Activated naive CD8-positive, alpha-beta T cell treated with anti-CD3 and anti-CD28 coated beads for 36 hours (primary cell): ENCODE measurements at places on chromosomes 3 and 15. TPM values are rescaled to one million over a fixed set of nuclear protein-coding genes. Genes with fewer than 3 reads are reported as not detected.

- no peak for DNase-seq
- H3K27me3 ChIP-seq: peaks cover 33% of the 10 kb centered on the region
- no peaks in the 10 kb centered on the region for H3K36me3 ChIP-seq
- no peaks in the 10 kb centered on the region for H3K4me1 ChIP-seq
Observed at GRCh38 chr3:11001020-11001657, 8.6 kb downstream of the SLC6A1 start.

DNA sequence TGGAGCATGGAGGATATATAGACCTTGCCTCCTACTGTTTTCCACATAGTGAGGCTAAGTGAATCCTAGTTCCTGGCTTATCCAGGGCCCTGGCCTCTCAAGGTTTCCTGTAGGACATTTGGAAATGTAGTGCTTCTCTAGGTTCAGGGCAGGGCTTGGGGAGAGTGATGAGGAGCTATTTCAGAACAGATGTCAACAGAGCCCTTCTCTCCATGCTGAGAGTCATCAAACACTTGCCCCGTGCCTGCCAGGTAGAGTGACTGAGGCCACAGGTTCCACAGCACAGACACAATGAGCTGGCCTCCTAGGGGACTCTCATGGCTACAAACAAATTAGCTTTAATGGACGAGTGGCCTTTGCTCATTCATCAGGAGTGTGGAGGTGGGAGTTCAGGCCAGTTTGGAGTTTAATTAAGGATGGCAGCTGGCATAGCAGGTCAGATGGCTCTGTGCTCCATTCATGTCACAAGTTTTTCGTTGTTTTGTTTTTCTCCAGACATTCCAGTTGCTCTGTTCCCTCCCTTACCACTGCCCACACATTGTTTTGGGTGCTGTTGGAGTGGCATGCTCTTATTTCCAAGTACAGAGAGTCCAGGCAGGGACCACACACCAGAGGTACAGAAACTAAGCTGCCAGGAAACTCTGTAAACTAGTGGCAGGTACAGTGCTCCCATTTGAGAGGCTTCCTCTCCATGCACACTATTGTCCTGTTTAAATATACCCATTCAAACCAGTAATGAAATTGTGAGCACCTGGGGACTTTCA is 189.8 kb downstream of the RYR3 start:
- no peak overlapping the region for H3K4me3 ChIP-seq
- no peak overlapping the region for H3K27ac ChIP-seq
- peaks cover 20% of the 10 kb centered on the region for H3K27me3 ChIP-seq
- H3K4me1 ChIP-seq: no peaks in the 10 kb centered on the region
- no peak for DNase-seq

HGD gene
- 0.35 TPM for total RNA-seq

GOLGA8Q gene
- total RNA-seq: 0.76 TPM
